Activated CD4-positive, alpha-beta memory T cell treated with anti-CD3 and anti-CD28 coated beads for 36 hours (primary cell): ENCODE measurements at places on chromosomes 16 and 17. TPM values are rescaled to one million over a fixed set of nuclear protein-coding genes. Genes with fewer than 3 reads are reported as not detected.

DNA sequence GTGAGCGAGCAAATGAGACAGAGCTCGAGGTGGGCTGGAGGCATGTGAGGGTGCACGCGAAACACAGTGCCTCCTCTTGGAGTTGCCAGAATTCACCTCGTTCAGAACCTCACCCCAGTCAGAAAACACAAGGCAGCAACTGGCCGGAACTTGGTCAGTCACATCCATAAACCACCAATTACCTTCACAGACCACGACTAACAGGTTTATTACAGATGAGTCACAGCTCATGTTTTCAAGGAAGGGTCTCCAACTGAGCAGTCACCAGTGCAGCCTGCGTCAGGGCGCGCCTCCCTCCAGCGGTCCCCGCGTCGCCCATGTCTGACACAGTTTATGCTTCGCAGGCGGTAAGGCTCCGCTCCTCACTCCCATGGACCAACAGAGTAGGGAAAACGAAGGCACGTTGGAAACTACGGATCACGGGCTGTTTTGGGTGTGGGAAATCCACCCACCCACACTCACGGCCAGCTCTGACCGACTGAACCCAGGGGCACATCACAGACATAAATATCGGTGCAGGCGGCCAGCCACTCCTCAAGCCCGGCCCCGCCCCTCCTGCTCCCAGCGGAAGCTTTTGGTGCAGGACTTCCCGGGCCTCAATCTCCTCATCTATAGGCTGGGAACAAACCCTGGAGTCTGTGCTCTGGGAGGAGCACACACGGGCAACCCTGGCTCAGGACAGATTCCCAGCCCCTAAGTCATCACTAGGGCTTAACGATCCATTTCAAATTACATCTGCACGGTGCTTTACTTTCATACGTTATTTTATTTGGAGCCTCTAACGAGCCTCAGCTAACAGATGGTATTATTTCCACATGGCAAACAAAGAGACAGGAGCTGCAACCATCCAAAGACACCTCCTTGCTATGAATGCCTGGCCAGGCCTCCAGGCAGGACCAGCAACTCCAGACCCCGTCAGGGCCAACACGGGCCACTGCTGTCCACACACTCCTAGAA is 126.3 kb downstream of the ZNF778 start:
- no peak for DNase-seq

GRCh38 chr16:30567160-30567990 is 4.1 kb downstream of the ZNF688 start:
- DNase-seq: peak; percentile 88

GRCh38 chr16:19879241-19879792 is 5.3 kb downstream of the GPRC5B start:
- no peak for DNase-seq

- DNase-seq: no peak
Observed at GRCh38 chr17:79212149-79213087, 137.8 kb downstream of the ENGASE start.

- DNase-seq: no peak
Observed at GRCh38 chr17:19718613-19719354, 2.4 kb upstream of the SLC47A2 start.

GRCh38 chr17:43176119-43176570 is 5.1 kb downstream of the NBR1 start:
- DNase-seq: no peak

- DNase-seq: no peak
Observed at GRCh38 chr16:24573141-24573540, 33.8 kb downstream of the RBBP6 start.

- peak; percentile 40 for DNase-seq
Observed at GRCh38 chr16:11640987-11641817, 27.1 kb upstream of the SNN start.

GRCh38 chr17:52026075-52026474 is 132.4 kb downstream of the CA10 start:
- DNase-seq: no peak

GDPD1 gene
- 2.9 TPM for total RNA-seq

NXPH3 gene
- total RNA-seq: not detected

TBC1D3E gene
- total RNA-seq: not detected

HAS3 gene
- 0.21 TPM for total RNA-seq

KRTAP3-1 gene
- not detected for total RNA-seq
